ENCODE measurements at places on chromosomes 7 and 10.
A peak's percentile ranks its signal among the peaks of the same experiment; 100 is the strongest.

- no peak for DNase-seq
Measured at GRCh38 chr7:51732116-51732515, 415.5 kb upstream of the COBL start.

GRCh38 chr10:117670116-117670904, 127.8 kb downstream of the EMX2 start:
- no peak for DNase-seq

DNA sequence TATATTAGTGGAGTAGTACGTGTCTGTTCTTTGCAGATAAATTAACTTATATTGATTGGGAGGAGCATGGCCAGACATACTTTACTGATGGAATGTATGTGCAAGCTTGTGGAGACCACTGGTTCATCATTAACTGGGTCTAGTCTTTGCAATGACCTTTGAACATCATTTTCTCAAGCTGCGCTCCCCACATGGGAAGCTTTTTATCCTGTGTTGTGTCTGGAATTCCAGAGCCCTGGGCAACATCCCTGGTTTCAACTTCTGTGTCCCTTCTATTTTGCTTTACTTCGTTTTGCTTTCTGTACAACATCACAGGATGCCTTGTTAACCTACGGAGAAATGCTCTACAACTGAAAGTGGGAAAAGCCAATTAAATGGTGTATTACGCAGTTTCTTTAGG, 38.3 kb downstream of the MACROH2A2 start:
- DNase-seq, result no peak

- no peak for DNase-seq
Measured at GRCh38 chr7:30898411-30898810, 13.2 kb upstream of the AQP1 start.

GRCh38 chr10:32149252-32149955, 93.2 kb upstream of the KIF5B start:
- peak; percentile 53 for DNase-seq

- no peak for DNase-seq
Measured at GRCh38 chr7:90520484-90520883, 51.0 kb downstream of the PTTG1IP2 start.

DNA sequence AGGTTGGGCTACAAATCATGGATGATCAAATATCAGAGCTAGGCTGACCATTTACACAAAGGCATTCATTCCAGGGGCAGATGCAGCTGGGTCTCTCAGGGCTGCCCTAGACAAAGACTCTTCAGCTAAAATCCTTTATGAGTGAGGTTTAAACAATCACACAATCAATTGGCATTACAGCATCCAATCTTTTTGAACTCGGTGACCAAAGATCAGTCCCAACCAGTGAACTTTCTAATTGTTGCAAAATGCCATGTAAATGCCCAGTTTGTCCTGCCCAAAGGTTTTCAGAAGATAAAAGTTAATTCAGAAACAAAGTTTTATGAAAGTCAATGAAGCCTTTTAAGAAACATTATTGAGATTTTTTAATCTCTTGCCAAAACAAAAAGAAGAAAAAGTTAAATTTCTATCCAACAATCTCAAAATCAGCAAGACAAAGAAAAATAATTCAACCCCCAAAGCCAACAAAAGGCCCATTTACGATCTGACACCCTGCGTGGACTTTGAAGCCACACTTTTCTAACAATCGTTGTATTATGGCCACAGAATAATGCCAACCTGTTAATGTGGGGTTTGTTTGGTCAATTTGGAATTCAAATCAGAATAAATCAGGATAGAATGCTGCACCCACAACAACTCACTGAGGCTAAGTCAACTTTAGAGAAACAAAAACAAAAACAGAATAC, 40.9 kb downstream of the GPR37 start:
- no peak for DNase-seq

GRCh38 chr7:122884186-122884585, 2.1 kb downstream of the CADPS2 start:
- no peak for DNase-seq

DNA sequence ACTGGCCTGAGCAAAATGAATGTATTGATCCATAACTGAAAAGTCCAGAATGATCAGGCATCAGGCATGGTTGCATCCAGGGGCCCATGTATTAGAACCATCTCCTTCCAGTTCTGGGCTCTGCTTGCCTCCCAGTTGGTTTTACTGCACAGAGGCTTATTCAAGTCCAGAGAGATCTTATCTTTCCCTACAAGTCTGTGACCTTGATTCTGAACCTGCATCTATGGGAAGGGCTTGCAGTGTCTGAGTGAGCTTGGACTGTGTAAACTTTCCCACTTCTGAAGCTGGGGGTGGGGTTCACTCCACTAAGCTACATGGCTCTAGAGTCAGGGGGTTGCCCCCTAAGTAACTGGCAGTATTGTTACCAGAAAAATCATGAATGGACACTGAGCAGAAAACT, 136.2 kb downstream of the TCF7L2 start:
- DNase-seq, result no peak

DNA sequence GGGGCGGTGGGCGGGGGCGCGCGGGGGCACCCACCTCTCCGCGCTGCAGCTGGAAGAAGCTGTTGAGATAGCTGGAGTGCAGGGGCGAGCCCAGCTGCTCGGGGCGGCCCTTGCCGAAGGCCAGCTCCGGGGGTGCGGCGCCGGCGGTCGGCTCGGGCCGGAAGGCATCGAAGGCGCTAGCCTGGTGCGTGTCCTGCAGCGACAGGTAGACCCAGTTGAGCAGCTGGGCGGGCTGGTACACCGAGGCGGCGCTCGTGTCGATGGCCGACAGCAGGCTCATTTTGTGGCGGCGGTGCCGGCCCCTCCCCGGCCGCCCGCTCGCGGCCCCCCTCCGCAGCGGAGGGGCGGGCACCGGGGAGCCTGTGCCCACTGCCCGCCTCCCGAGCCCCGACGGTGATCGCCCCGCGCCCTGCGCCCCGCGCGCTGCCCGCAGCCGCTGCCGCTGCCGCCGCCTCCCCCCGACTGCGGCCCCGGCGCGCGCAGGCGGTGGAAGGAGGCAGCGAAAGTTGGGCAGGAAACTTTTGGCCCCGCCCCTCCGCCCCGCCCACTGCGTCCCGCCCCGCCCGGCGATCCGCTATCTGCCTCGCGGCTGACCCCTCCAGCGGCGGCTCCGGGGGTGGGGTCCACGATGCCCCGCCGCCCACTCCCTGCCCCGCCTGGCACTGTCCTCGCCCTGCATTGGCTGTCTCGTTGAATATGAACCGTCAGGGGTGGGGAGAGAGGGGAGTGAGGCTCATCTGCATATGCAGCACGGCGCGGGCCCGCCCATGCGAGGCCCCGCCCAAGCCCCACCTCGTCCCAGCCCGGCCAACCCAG, at the start of gene ZCCHC24:
ZCCHC24 (minus strand) TSS at position 464 of the 816 bp plus-strand sequence; CDS start at position 280, 184 bp downstream.
- peak; percentile 94 for DNase-seq

DNA sequence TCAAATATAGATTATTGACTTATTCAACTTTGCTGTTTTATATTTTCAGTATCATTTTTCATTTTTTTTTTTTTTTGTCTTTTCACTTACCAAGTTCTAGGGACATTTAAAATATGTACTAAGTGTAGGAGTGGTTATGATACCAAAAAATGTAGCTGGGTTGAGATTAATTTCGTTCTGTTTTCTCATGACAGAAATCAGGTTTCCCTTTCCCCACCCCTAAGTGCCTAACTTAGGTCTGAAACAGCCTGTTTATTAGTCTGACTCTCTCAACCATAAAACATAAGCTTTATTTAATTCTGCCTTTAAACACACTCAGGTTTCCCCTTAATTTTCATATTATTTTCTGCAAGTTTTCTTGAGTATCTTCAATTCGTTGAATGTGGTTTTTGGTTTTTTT, 22.1 kb downstream of the TMEM106B start:
- no peak for DNase-seq

DNA sequence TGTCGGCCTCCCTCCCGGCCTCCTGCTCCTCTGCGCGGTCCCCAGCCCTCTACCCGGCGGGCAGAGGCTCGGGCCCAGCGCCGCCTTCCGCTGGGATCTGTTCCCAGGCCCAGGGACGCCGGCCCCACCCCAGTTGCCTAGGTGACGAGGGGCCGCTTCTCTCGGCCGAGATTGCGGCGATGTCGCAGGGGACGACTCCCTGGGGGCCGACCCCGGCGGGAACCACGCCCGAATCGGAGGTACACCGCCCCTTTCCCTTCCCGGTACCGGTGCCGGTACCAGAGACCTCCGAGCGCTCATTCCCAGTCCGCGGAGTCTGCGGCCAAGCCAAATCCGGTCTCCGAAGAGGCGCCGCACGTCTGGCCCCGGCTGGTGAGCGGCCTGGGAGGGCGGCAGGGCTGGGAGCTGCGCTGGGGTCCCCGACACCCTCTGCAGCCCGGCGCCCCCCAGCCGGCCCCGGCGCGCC, at the start of gene CABCOCO1:
CABCOCO1 (plus strand) TSS at position 136 of the 466 bp plus-strand sequence; CDS start at position 180, 44 bp downstream.
- no peak for DNase-seq

- no peak for DNase-seq
Measured at GRCh38 chr10:50794490-50794889, 54.8 kb downstream of the ASAH2B start.

- DNase-seq, result no peak
Measured at GRCh38 chr7:132415259-132415658, 161.0 kb downstream of the PLXNA4 start.

GRCh38 chr7:39094731-39095130, 117.0 kb downstream of the POU6F2 start:
- DNase-seq, result no peak

GRCh38 chr7:50793120-50793946, 10.6 kb upstream of the GRB10 start:
- DNase-seq, result peak; percentile 36

GRCh38 chr7:100483090-100483721, 521 bp upstream of the NYAP1 start:
- peak; percentile 89 for DNase-seq

- no peak for DNase-seq
Measured at GRCh38 chr7:74020390-74020789, 7.6 kb upstream of the ELN start.

DNA sequence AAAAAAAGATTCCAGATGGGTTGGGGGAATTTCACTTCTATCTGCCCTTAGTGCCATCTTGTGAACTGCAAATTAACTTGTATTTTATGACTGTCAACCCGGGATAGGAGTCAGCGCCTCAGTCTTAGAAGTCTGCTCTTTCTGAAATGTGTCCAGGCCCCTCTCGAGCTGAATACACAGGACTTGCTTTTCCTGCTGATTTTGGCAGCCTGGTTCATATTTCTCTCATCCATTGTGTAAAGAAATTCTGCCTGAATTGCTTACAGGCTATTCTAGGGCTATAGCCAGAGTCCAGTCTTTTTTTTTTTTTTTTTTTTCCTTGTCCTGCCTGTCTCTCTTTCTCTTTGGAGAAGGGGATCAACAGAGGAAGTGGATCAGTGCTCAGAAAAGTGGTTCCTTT, 24.6 kb downstream of the GATA3 start:
- DNase-seq, result no peak

DNA sequence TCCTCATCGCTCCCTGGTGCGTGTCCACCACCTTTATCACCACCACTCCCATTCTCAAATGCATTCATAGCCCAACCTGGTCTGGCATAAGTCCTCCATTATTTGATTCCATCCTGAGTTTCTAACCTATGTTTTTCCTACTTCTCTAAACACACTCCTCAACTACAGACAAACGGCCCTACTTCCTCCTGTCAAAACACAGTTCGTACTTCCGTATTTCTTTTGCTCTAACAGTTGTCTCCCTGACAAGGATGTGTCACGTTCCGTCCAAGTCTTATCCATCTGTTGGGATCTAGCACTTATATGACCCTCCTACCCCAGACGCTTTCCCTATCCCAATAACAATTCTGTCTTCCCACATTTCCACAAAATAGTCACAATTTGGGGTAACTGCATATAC, 46.8 kb downstream of the DOCK4 start:
- DNase-seq, result no peak

DNA sequence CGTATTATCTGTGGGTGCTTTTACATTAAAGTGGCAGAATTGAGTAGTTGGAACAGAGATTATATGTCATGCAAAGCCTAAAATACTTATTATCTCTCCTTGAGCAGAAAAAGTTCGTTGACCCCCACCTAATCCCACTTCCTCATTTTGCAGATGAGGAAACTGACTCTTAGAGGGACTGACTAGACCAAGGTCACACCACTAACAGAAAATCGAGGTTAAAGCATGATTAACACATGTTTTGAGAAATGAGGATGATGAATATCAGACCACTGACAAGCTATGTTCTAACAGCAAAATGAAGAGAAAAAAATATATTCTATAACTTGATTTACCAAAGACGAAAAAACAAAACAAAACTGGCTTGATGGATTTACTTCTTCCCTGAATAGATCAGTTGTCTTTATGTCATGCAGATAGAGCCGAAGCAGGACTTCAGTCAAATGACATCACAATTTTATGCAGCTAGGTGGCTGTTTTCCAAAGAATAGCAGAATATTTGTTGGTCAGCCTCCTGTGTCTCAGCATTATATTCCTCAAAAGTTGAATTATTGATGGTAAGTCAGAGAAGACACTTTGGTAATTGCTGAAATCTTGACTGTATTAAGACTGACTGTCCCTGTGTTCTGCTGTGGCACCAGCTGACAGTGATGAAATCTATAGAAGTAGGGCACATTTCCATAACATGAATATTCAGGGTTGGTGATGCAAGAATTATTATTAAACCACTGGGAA, 24.2 kb upstream of the SMIM30 start:
- no peak for DNase-seq

DNA sequence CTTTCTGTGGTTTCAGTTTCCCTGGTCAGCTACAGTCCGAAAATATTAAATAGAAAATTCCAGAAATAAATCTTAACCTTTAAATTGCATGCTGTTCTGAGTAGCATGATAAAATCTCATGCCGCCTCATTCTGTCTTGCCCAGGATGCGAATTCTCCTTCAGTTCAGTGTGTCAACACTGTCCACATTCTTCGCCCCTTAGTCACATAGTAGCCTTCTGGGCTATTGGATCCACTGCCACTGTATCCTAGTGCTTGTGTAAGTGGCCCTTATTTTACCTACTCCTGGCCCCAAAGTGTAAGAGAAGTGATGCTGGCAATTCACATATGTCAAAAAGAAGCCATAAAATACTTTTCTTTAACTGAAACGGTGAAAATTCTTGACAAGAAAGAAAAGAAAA, 129.6 kb downstream of the ZWINT start:
- DNase-seq, result no peak

DNA sequence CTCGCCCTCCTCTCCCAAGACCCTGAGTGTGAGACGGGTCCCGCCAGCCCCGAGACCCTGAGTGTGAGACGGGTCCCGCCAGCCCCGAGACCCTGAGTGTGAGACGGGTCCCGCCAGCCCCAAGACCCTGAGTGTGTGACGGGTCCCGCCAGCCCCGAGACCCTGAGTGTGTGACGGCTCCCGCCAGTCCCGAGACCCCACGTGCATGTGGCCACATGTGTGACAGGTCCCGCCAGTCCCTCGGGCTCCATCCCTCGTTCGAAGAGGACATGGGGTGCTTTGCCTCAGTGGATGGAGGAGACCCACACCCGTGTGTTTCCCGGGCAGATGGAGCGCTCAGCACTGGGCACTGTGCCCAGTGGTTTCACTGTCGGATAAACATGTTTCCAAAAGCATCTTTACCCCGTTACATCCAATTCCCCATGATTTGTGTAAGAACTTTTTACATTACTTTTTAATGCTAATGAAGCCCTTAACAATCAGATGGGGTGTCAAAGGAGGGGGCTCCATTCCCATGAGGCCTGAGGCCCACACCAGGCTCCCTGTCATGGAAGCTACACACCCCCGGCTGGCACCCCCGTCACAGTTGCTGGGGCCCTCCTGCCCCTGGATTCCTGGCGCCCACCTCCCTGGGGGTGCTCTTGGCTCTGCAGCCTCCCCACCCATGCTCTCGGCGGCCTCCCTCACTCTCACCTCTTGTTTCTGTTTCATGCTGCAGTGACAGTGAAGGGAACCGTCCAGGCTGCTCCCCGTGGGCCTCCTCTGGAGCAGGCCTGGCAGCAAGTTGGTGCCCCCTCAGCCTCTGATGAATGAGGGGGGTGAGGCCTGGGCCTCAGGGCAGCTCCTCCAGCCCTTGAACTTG, 48.5 kb upstream of the CFAP46 start:
- no peak for DNase-seq

- DNase-seq, result no peak
Measured at GRCh38 chr7:88881136-88881535, 85.6 kb upstream of the TEX47 start.

All from activated T-cell treated with anti-CD3 and anti-CD28 coated beads, Interleukin-2, amount 50 U/mL, for 72 hours (primary cell).